Pulmonary artery endothelial cell (primary cell): ENCODE measurements at places on chromosomes 16 and 17.

DNA sequence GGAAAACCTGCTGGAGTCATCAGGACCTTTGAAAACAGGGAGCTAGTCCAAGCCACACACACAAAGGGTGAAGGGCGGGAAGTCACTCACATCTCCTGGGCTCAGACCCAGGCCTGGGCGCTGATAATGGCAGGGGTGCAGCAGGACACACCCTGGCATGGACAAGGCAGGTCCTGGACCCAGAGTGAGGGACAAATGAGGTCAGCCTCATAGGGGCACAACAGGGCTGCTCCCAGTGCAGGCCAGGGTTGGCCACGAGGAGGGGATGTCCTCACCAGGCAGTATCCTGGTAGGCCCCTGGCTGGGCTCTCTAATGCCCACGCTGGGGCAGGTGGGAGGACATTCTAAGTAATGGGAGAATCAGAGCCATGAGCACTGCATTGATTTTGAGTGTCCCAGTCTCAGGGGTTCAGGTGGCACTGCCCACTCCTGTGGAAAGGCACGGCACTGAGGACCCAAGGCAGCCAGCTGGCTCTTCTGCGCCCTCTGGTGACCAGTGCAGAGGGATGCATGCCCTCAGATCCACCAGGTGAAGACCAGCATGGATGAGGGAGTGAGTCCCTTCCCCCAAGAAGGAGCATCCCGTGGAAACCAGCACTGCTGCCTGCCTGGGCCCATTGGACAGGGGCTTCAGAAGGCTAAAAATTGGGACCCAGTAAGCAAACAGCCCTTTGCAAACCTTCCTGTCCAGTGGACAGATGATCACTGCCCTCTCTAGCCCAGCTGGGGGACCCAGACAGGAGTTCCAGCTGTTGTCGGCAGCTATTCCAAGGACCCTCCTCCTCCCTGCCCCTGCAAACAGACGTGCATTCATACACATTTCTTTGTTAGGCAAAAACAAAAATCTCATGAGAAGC, 23.4 kb upstream of the SREBF1 start:
- no peak for DNase-seq

GRCh38 chr16:49017501-49017900, 264.1 kb downstream of the CBLN1 start:
- DNase-seq = no peak

DNA sequence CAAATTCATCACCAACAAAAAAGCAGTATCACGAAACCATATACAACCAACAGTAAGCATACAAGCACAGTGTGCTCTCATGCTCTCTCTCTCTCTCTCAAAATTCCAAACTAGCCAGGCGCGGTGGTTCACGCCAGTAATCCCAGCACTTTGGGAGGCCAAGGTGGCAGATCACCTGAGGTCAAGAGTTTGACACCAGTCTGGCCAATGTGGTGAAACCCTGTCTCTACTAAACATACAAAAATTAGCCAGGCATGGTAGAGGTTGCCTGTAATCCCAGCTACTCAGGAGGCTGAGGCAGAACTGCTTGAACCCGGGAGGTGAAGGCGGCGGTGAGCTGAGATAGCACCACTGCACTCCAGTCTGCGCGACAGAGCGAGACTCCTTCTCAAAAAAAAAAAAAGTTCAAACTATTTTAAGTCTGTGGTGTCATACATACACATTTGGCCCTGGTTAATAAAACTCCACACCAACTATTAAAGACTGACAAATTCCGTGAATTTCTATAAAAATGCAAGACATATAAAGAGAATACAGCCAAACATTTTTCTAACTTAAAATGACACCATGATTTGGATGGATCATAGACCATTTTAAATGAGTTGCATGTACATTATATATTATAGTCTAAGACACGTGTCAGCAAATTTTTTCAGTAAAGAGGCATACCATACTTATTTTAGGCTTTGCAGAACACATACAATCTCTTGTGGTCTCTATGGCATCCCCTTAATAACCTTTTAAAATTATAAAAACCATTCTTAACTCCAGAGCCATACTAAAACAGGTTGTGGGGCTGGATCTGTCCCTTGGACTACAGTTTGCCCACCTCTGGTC, 30.9 kb downstream of the GLG1 start:
- DNase-seq = no peak

GRCh38 chr16:64391063-64391600, 730.7 kb downstream of the CDH11 start:
- DNase-seq = no peak

GRCh38 chr17:57773557-57773956, 28.5 kb upstream of the CCDC182 start:
- DNase-seq = peak; percentile 54

GRCh38 chr17:50316016-50316587, 29.8 kb upstream of the XYLT2 start:
- no peak for DNase-seq

- DNase-seq = no peak
These were observed 7.8 kb downstream of the HOXB1 start for GRCh38 chr17:48523010-48523409.
